ENCODE measurements at places on chromosomes 2 and 18. TPM values are rescaled to one million over a fixed set of nuclear protein-coding genes. Genes with fewer than 3 reads are reported as not detected.

UGT1A7 gene
- not detected for total RNA-seq

SLC4A5 gene
- total RNA-seq = 0.48 TPM

REG1B gene
- total RNA-seq = not detected

GNLY gene
- total RNA-seq = 0.24 TPM

NAB1 gene
- total RNA-seq = 49.3 TPM

LANCL1 gene
- total RNA-seq = 53.7 TPM

METAP1D gene
- total RNA-seq = 6.3 TPM

FRZB gene
- 0.52 TPM for total RNA-seq

TEX44 gene
- not detected for total RNA-seq

EMX1 gene
- total RNA-seq = not detected

SIX3 gene
- total RNA-seq = not detected

CXCR4 gene
- total RNA-seq = 2.6 TPM

TTC32 gene
- total RNA-seq = 7.4 TPM

ASXL3 gene
- total RNA-seq = 2.2 TPM

MYO5B gene
- 2.3 TPM for total RNA-seq

OR6B2 gene
- not detected for total RNA-seq

CIB4 gene
- total RNA-seq = not detected

PIEZO2 gene
- 25.4 TPM for total RNA-seq

GLI2 gene
- 15.1 TPM for total RNA-seq

FEV gene
- not detected for total RNA-seq

DSG1 gene
- not detected for total RNA-seq

VWC2L gene
- total RNA-seq = not detected

CTAGE1 gene
- total RNA-seq = not detected

SCN1A gene
- not detected for total RNA-seq

GALNT13 gene
- 0.78 TPM for total RNA-seq

BOLA3 gene
- 30.9 TPM for total RNA-seq

DNER gene
- total RNA-seq = 4.8 TPM
